CD4-positive, alpha-beta T cell treated with Interleukin-6 at 100 ng/mL for 8 hours (primary cell): ENCODE measurements at places on chromosomes 7 and 10.

GRCh38 chr7:129854401-129854800 lies 98.4 kb downstream of the UBE2H start:
- DNase-seq, result no peak

- DNase-seq, result no peak
Observed at GRCh38 chr7:14425559-14425958, 436.1 kb upstream of the ETV1 start.

DNA sequence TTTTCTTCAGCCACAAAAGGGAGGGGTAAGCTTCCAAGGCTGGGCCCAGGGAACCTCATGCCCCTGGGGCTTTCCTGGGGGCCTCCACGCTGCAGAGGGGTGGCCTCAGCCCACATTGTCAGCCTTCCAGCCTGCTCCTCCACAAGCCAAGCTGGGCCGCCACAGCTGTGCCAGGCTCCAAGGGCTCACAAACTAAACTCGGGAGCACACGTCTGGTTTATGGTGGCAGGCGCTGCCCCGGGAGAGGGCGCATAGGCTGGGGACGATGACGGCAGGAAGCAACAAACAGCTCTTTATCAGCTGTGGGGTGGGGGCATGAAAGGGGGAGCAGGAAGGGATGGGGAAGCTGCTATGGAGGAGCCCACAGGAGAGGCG lies 6.3 kb upstream of the CDH23 start:
- no peak for DNase-seq

- DNase-seq, result no peak
Observed at GRCh38 chr7:25117226-25118047, 7.6 kb downstream of the CYCS start.

DNA sequence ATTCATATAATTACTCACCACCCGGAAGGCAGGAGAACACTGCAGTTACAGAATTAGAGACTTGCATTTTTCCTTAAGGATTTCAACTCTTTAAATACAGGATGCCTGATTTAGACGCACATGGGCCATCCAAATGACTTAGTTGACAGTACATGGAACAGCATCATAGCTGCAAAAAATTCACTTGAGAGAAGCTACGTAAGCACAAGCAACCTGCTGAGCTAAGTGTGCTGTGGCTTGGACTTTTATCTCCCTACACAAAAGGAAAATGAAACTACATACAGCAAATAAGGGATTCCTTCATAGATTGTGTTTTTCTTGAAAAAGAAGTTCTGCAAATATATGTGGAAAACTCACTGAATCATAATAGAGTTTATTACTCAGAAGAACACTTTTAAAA lies 152.6 kb downstream of the POU6F2 start:
- no peak for DNase-seq

DNA sequence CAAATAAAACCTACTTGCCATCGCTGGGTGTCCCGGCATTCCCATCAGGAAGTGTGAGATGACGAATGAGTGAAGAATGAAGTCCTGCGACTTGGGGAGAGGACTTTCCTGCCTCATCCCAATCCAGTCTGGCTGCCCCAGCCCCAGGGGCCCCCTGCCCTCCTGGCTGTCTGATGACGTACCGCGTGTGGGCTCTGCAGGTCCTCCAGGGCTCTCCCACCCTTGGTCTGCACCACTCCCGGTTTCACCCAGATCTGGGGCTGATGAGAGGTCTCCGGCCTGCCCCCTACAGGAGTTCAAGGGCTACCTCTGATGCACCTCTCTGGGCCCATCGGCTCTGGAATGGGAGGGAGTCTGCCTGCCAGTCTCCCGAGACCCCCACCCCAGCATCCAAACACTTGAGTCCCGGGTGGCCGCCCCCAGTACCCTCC lies 9.8 kb downstream of the ATP6V1F start:
- DNase-seq, result no peak

GRCh38 chr10:77974396-77975074 lies 48.0 kb upstream of the DLG5 start:
- DNase-seq, result no peak

GRCh38 chr10:29765330-29765729 lies 130.6 kb upstream of the SVIL start:
- DNase-seq, result no peak

DNA sequence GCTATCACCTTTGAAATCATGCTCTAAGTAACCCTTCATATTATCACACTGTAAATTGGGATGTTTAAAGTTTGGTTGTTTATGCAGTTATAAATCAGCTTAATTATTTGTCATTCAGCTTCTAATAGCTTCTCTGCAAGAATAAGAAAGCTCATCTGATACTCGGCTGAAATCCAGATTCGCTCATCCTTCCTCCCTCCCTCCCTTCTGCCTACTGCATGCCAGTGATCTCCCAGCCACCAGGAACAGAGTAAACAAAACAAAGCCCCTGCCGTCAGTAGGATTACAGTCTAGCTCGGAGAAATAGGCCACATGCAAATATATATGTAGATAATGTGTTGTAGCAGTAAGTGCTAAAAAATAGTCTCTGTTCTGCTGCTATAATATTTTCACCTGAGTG lies 211.8 kb downstream of the NSUN6 start:
- DNase-seq, result no peak

DNA sequence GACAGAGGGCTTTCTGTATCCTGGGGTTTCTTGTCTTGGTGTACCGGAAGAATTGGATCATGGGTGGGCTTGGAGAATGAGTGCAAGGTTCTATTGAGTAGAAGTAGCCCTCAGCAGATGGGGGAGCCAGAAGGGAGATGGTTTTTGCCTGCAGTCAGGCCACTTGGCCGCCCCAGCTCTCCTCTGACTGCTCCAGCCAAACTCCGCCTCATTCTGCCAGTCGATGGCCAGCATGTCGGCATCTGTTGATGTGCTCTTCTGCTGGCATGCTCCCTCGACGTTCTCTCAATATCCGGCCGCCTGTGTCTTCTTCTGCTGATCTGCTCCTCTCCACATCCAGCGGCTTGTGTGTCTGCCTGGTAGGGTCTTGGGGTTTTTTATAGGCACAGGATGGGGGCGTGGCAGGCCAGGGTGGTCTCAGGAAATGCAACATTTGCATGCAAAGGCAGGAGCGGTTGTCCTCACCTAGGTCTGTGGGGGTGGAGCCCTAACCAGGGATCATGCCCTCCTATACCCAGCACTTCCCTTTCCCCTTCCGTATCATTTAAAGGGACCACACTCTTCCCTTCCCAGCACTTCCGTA lies 40.2 kb upstream of the TNS3 start:
- no peak for DNase-seq

GRCh38 chr10:95814011-95814727 lies 58.2 kb downstream of the ENTPD1 start:
- no peak for DNase-seq

DNA sequence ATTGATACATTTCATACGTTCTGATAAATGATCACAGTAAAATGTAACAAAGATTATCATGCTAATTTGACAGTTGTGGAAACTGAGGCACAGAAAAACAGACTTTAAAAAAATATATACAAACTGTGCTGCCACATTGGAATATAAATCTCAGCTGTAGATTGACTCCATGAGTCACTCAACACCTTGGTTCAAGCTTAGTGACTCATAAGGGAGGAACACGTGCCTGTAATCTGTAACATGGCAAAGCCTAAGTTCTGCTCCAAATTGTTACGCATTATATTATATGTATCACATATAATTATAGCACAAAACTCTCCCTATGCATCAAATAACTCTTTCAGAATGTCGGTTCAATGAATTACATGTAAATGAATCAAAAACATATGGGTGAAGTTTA lies 1047.5 kb downstream of the GATA3 start:
- no peak for DNase-seq

DNA sequence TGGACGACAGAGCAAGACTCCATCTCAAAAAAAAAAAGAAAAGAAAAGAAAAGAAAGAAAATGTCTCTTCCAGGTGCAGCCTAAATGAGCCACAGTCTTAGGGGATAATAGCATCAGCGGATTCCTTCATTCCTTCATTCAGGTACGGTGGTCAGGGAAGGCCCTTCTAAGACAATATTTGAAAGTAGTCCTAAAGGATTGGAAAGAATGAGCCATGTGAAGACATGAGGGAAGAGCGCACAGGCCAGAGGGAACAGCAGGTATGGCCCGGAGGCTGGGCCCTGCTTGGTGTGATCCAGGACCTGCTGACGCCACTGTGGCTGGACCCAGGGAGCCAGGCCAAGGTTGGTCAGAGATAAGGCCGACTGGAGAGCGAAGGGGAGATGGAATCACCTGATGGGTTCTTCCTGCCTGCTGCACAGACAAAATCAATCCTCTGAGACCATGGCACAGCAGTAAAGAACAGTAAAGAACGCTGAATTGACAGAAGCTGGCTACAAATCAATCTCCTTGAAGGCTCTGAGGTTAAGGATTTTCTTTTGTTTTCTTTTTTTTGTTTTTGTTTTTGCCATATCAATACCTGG lies 16.3 kb upstream of the MKRN1 start:
- DNase-seq, result no peak

GRCh38 chr7:42902331-42902730 lies 9.5 kb downstream of the C7orf25 start:
- no peak for DNase-seq

GRCh38 chr7:102453319-102453718 lies 11.3 kb downstream of the ALKBH4 start:
- no peak for DNase-seq

DNA sequence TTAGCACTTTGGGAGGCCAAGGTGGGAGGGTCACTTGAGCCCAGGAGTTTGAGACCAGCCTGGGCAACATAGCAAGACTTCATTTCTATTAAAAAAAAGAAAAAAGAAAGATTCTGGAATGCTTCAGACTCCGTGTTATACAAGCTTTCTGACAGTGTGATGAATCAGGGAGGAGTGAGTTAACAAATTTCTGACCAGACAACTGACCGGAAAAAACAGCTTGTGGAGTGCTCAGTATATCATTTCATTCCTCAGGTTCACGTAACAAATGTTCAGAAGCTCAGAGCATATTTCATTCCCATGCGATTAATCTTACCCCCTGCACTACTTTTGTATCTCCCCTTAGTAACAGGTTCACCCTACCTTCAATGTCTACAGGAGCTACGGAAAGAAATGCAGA lies 28.6 kb upstream of the TNPO3 start:
- DNase-seq, result no peak

GRCh38 chr7:68306692-68307107 lies 1291.6 kb upstream of the AUTS2 start:
- no peak for DNase-seq

- DNase-seq, result no peak
Observed at GRCh38 chr10:132420981-132421846, 24.2 kb downstream of the PWWP2B start.

- no peak for DNase-seq
Observed at GRCh38 chr10:988667-989545, 672 bp downstream of the GTPBP4 start.

GRCh38 chr10:109929501-109930219 lies 6.3 kb upstream of the XPNPEP1 start:
- DNase-seq, result no peak

DNA sequence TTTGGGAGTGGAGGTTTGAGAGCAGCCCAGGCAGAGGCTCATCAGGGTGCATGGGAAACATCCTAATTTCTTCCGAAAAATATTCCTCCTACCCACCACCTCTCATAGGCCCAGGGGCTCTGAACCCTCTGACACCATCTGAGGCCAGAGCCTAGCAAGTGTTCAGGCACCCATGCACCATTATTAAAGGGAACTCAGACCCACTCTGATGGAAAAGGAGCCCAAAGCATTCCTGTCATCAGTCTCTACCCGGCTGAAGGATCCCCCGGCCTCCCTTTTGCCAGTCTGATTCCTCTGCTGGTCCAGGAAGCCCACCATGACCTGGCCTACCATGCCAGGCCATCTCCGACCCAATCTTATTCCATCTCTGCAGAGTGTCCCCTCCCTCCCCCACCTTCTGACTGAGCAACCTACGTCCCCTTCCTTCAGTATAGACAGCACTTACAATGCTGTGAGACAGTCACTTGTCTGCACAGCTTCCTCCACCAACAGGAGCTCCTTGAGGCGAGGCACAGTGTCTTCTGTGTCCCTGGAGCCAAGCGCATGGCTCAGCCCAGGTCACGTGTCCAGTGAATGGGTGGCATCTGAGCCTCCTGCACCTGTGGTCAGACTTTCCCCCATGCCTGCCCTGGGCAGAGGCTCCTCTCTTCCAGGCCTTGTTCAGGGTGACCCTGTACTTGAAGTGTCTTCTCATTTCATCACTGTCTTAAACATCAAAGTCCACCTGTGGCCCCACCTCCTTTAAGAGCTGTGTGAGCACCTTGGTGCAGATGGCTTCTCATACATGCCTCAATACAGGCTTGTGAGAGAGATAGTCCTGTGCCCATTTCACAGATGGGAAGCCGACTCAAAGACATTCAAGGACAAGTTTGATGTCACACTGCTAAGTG lies 889 bp upstream of the GPR15LG start:
- no peak for DNase-seq

- no peak for DNase-seq
Observed at GRCh38 chr7:143217806-143218205, 4.0 kb upstream of the TAS2R40 start.

DNA sequence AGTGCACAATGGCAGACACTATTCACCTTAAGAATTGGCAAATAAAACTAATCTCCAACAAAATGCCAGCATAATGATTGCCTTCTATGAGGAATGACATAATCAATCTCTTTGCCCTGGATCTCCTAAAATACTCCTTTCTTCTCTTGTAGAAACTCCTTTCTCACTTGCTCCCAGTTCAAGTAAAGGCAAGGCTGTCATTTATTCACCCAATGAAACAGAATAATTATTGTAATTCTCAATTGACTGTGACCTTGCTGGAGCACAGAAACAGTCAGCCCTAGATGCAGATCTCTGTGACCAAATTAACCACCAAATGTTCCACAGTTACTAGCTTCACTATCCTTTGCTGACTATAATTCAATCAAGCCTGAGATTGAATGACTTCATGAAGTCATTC lies 99.3 kb downstream of the SEMA3C start:
- DNase-seq, result no peak

- DNase-seq, result no peak
Observed at GRCh38 chr7:15452670-15453069, 109.1 kb downstream of the AGMO start.

DNA sequence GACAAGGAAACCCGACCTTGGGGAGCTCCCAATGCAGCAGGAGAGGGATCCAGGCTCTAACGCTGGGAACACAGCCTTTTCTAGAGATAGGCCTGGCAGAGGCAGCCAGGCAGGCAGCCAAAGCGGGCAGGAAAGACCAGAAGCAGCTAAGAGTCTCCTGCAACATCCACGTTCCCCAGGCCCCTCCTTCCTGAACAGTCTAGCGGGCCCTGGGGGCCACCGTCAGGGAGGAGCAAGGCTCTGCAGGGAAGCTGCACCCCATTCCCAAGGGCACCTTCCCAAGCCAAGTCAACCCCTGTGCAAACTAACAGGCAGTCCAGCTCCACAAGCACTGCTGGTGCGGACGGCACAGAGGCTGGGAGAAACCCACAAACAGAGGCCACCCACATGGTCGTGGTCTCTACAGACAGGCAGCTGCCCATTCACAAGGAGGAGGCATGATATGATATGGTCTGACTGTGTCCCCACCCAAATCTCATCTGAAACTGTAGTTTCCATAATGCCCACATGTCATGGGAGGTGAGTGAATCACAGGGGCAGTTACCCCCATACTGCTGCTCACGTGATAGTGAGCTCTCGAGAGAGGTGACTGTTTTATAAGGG lies 115.7 kb downstream of the MAD1L1 start:
- no peak for DNase-seq
